ENCODE measurements at places on chromosomes 7 and 10. TPM values are rescaled to one million over a fixed set of nuclear protein-coding genes. Genes with fewer than 3 reads are reported as not detected.

FEZF1 gene
- not detected for total RNA-seq

DNA sequence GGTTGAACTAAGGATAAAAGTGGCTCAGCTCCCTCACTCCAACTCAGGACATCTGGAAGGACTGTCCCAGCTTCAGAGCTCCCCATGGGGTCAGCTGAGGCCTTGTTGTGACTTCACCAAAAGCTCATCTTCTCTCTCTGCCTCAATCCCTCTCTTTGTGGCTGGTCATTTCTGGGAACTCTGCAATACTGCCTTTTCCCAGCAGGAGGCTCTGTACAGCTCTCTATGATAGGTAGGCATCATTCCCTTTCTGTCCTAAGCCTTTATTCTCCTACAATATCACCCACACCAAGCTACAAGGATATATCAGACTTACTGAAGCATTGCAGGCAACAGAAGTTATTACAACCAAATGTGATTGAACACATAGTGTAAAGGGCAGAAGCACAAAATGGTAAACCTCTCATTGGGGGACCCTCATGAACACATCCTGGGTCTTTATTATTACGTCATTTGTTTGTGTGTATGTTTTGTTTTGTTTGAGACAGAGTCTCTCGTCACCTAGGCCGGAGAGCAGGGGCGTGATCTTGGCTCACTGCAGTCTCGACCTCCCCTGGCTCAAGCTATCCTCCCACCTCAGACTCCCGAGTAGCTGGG is 36.7 kb upstream of the PRPS1L1 start:
- DNase-seq, result no peak

- DNase-seq, result no peak
These were observed 11.3 kb upstream of the TAS2R40 start for GRCh38 chr7:143210541-143210940.

SNCG gene
- not detected for total RNA-seq

- no peak for DNase-seq
These were observed 115.3 kb upstream of the AMPH start for GRCh38 chr7:38746438-38746837.
